Lung (tissue), 17 donors: ENCODE measurements at places on chromosomes 7 and 10. TPM values are rescaled to one million over a fixed set of nuclear protein-coding genes. Genes with fewer than 3 reads are reported as not detected.

DNA sequence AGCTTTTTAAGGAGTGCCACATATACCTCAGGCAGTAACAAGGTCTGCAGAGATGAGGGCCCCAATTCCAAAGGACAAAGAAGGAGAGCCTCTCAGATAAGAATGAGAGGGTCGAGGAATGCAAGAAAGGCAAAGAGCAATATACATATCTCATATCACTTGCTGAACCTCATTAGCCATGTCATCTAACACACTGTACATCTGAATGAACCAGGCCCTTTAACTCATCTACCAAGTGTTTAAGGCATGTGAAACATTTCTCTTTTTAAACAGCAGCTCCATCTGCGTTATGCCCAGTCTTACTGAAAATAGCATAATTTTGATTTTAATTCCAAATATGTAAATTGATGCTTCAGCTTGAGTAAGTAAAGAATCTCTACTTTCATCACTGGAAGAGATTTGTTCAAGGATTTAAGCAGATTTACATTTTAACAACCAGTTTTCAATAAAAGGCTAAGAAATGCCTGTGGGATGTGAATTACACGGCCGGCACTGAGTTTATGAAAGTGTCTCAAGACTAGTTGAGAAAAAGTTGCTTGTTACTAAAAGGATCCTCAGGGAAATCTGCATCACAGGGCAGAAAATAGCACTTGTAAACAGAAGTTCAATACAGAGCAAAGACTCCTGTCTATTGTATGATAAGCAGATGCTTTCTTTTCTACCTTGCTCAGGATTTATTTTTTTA lies 123.8 kb upstream of the SLC26A5 start:
- no peak for DNase-seq
- no peaks in the 10 kb centered on the region for H3K36me3 ChIP-seq
- no peak overlapping the region for H3K27ac ChIP-seq

GRCh38 chr7:46253520-46253919 lies 332.4 kb upstream of the IGFBP3 start:
- H3K4me3 ChIP-seq = no peak overlapping the region
- H3K27ac ChIP-seq = no peak overlapping the region
- no peaks in the 10 kb centered on the region for H3K27me3 ChIP-seq
- no peaks in the 10 kb centered on the region for H3K4me1 ChIP-seq

- H3K27ac ChIP-seq = no peak overlapping the region
- no peak for DNase-seq
- no peaks in the 10 kb centered on the region for H3K36me3 ChIP-seq
- H3K27me3 ChIP-seq = no peaks in the 10 kb centered on the region
- H3K4me3 ChIP-seq = no peak overlapping the region
- no peaks in the 10 kb centered on the region for H3K4me1 ChIP-seq
Observed at GRCh38 chr7:118104812-118105441, 79.0 kb upstream of the LSM8 start.

DNA sequence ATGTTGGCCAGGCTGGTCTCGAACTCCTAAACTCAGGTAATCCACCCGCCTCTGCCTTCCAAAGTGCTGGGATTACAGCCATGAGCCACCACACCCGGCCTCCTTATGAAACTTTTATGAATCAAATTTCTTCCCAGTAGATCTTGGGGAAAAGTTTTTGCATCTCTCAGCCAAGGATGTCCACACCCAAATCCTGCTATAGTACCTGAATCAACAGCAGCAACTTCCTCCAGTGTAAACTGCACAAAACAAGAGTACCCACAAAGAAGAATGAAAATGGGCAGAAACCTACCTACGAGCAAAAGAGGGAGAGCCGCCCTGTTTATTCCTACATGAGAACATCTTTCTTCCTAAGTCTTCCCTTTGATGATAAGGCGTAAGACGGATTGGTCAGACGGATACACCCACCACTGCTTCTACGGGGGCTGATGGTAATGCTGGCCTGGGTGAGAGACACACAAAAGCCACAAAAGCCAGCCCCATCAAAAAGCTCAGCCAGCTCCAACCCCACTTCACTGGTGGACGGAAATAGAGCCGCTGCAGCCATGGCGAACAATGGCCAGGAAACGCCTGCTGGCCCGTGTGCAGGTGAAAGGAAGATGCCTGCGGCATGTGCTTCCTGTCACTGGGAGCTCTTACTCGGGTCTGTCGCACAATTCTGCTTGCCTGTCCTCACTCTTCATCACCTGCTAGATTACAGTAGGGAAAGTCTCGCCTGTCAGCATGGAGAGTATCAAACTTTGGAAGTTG lies 10.4 kb downstream of the JCAD start:
- peaks cover 19% of the 10 kb centered on the region for H3K4me1 ChIP-seq
- DNase-seq = peak; percentile 53
- peaks cover 2% of the 10 kb centered on the region for H3K27me3 ChIP-seq
- H3K27ac ChIP-seq = peak overlapping the region; percentile 48

TNRC18 gene
- 115 TPM for total RNA-seq

SRRM3 gene
- 0.83 TPM for total RNA-seq

GRCh38 chr7:113175525-113176104 lies 57.3 kb upstream of the SMIM30 start:
- no peak for DNase-seq
- no peaks in the 10 kb centered on the region for H3K4me1 ChIP-seq
- no peak overlapping the region for H3K27ac ChIP-seq
- H3K36me3 ChIP-seq = no peaks in the 10 kb centered on the region

GRCh38 chr10:25661632-25662031 lies 272.4 kb upstream of the MYO3A start:
- no peaks in the 10 kb centered on the region for H3K27me3 ChIP-seq
- no peak for DNase-seq
- H3K4me1 ChIP-seq = no peaks in the 10 kb centered on the region
- H3K4me3 ChIP-seq = no peak overlapping the region

GBX1 gene
- total RNA-seq = not detected

GRCh38 chr10:104608091-104608828 lies 32.8 kb upstream of the SORCS3 start:
- no peak for DNase-seq
- no peaks in the 10 kb centered on the region for H3K4me1 ChIP-seq
- H3K36me3 ChIP-seq = no peaks in the 10 kb centered on the region
- no peak overlapping the region for H3K27ac ChIP-seq

- H3K4me1 ChIP-seq = peaks cover 6% of the 10 kb centered on the region
- no peaks in the 10 kb centered on the region for H3K36me3 ChIP-seq
- no peak overlapping the region for H3K4me3 ChIP-seq
- no peak overlapping the region for H3K27ac ChIP-seq
- peaks cover 2% of the 10 kb centered on the region for H3K27me3 ChIP-seq
Observed at GRCh38 chr10:95297402-95297801, 6.6 kb upstream of the PDLIM1 start.

- peaks cover 10% of the 10 kb centered on the region for H3K4me1 ChIP-seq
- H3K36me3 ChIP-seq = no peaks in the 10 kb centered on the region
Observed at GRCh38 chr7:93044147-93044810, 73.5 kb downstream of the SAMD9 start.

GRCh38 chr7:33753881-33754525 lies 151.3 kb upstream of the BMPER start:
- H3K4me1 ChIP-seq = peaks cover 2% of the 10 kb centered on the region
- H3K27ac ChIP-seq = no peak overlapping the region
- H3K36me3 ChIP-seq = no peaks in the 10 kb centered on the region
- no peak for DNase-seq
- no peak overlapping the region for H3K4me3 ChIP-seq

- no peaks in the 10 kb centered on the region for H3K27me3 ChIP-seq
- H3K27ac ChIP-seq = no peak overlapping the region
- peak; percentile 72 for DNase-seq
- H3K4me3 ChIP-seq = no peak overlapping the region
Observed at GRCh38 chr10:68562661-68563570, 2.8 kb downstream of the TET1 start.

TCF7L2 gene
- 32.3 TPM for total RNA-seq

GIMAP7 gene
- 30.8 TPM for total RNA-seq

- no peak for DNase-seq
- H3K27me3 ChIP-seq = no peaks in the 10 kb centered on the region
- no peak overlapping the region for H3K4me3 ChIP-seq
- H3K4me1 ChIP-seq = peaks cover 3% of the 10 kb centered on the region
- H3K36me3 ChIP-seq = no peaks in the 10 kb centered on the region
Observed at GRCh38 chr7:51606601-51607154, 290.1 kb upstream of the COBL start.

BTBD16 gene
- total RNA-seq = not detected

AMPH gene
- 5.1 TPM for total RNA-seq

LYZL2 gene
- not detected for total RNA-seq

ENO4 gene
- total RNA-seq = 3.1 TPM

ASB10 gene
- total RNA-seq = not detected

DNA sequence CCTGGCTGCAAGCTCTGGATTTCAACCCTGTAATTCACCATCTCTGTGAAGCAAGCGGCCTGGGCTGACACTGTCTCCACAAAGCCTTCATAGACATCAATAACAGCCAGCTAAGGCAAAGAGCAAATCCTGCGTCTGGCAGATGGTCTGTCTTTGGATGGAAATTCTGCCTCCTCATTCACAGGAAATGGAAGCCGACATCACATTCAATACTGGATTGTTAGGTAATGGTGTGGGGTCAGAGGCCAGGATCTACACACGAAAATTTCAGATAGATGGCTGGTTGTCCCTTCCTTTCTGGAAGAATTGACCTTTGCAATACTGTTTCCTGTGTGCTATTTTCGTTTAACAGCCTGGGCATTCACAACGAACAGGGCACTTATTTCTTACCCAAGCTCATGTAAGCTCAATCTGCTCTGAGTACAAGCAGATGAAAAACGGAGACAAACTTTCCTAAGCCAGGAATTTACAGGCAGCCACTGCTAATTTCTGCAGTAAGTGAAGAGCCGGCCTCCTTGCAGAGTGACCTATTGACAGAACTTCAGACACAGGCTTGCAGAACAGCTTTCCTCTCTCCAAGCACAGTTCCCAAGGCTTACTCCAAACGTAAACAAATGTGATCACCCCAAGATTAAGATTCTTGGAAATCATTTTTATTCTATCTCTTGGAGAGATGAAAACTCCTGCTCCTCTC lies 3.1 kb upstream of the ADAM12 start:
- H3K4me1 ChIP-seq = peaks cover 54% of the 10 kb centered on the region
- H3K27ac ChIP-seq = no peak overlapping the region
- DNase-seq = peak; percentile 96
- H3K4me3 ChIP-seq = no peak overlapping the region

DNA sequence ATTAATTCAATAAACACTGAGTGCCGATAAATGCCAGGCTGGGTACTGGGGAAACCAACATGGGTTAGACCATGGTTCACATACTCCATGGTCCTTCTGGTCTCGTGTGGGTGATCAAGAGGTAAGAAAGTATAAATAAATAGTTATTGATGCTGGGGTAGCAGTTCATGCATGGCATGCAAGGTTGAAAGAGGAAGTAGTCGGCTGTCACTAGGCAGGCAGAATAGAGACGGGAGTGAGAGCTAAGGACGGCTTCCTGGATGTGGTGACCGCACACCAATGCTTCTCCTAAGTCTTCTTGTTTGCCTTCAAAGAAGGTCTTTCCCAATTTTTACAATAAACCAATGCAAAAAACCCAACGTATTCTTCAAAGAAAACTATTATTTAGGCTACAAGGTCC lies 208.6 kb downstream of the ADAM12 start:
- no peak for DNase-seq
- H3K27ac ChIP-seq = no peak overlapping the region
- no peaks in the 10 kb centered on the region for H3K27me3 ChIP-seq
- H3K4me1 ChIP-seq = no peaks in the 10 kb centered on the region
- H3K36me3 ChIP-seq = no peaks in the 10 kb centered on the region
- no peak overlapping the region for H3K4me3 ChIP-seq

TMEM225B gene
- 0.31 TPM for total RNA-seq

DNA sequence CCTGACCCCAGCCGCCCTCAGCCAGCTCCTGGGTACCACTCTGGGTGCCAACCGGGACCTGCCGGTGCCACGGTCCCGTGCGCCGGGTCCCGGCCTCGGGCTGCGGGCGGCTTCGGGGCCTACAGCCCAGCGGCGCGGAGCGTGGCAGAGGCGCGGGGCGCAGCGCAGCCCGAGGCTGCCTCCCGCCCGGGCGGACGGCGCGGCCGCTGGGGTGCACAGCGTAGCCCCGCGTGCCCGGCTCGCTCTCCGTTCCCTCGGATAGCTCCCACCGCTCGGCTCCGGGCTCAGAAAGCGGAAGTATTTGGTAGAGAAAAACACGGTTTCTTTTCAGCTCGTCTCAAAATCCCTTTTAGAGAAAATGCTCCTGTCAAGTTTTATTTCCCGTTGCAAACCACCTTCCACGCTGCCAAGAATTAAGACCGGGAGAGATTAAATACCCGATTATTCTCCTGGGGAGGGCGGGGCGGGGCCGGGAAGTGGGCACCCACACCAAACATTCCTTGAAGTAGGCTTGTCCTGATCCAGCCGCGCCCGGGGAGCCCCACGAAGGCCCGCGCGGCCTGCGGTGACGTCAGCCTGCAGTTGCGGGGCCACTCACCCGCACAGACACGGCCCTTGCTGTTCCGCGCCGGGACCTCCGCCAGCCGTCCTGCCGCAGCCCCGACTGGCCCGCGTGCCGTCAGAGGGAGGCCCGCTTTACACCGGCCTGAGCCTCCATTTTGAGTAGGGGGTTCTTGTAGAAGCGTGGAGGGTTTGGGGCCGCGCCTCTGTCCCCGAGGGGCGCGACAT lies 7.2 kb downstream of the HOXA13 start:
- H3K4me3 ChIP-seq = no peak overlapping the region
- H3K27ac ChIP-seq = no peak overlapping the region
- DNase-seq = peak; percentile 22
- H3K27me3 ChIP-seq = peaks cover 98% of the 10 kb centered on the region

DNA sequence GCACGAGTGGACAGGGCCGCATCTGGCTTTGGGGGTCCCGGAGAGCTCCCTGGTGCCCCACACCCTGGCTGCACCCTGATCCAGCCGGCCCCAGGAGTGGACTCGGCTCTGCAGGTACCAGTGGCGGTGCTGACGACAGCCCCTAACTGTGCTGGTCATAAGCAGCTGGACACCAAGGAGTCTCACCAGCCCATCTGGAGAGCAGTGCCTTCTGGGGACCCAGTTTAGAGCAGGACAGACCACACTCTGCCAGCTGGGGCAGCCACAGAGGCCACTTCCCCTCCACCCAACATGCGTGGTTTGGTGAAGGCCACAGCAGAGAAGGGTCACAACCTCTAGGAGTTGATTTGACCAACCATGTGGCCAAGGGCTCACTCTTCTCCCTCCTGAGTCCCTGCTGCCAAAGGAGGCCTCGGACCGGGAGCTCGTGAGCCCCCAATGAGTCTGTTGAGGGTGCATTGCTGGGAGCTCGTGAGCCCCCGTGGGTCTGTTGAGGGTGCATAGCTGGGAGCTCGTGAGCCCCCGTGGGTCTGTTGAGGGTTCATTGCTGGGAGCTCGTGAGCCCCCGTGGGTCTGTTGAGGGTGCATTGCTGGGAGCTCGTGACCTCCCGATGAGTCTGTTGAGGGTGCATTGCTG lies 16.0 kb upstream of the INPP5A start:
- DNase-seq = no peak
- H3K4me1 ChIP-seq = peaks cover 44% of the 10 kb centered on the region
- H3K4me3 ChIP-seq = no peak overlapping the region
- H3K27me3 ChIP-seq = no peaks in the 10 kb centered on the region
- no peaks in the 10 kb centered on the region for H3K36me3 ChIP-seq

KNDC1 gene
- total RNA-seq = 21.0 TPM

TRIM56 gene
- 32.6 TPM for total RNA-seq

CCDC7 gene
- total RNA-seq = 12.1 TPM
